ENCODE measurements at places on chromosomes 1 and 21. TPM values are rescaled to one million over a fixed set of nuclear protein-coding genes. Genes with fewer than 3 reads are reported as not detected.

GRCh38 chr1:79785561-79785960 lies 779.0 kb upstream of the ADGRL4 start:
- DNase-seq = no peak

DNA sequence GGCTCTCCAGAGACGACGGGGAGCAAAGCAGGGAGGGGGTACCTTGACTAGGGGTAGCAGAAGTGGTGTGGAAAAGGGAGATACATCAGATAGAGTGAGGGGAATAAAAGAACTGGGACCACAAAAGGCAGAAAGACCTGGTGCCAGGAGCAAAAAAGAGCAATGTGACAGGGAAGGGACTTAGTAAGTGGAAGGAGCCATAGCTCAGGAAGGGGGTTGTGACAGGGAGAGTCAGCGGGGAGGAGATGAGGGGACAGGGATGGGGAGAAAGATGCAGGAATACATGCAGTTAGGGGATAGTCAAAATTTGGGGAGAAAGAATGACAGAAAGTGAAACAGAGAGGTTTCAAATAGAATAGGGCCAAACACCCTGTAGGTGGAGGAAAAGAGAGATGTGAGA lies 20.5 kb downstream of the RHOU start:
- DNase-seq = no peak

DNA sequence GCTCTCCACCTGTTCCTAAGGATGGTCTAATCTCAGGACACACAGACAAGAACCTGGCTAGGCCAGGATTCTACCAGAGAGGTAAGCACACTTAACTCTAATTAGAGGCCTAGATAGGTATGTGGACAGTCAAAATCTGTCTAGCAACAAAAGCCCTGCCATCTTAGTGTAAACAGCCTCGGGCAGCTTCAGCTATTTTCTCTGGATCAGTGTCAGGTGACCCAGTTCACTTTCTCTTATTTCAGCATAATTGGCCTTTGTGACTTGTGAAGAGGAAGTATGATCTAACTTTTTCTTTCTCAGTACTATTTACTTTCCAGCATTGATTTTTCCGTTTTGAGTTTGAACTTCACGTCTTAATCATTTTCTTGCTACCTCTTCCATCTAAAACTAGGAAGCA lies 217.7 kb downstream of the CRB1 start:
- DNase-seq = no peak

Gene CNR2
- not detected for total RNA-seq

Gene CGN
- total RNA-seq = 10.2 TPM

Gene NUDT4B
- 0.59 TPM for total RNA-seq

Gene FCAMR
- not detected for total RNA-seq
